ENCODE measurements at places on chromosomes 5 and 9.
A peak's percentile ranks its signal among the peaks of the same experiment; 100 is the strongest.

DNA sequence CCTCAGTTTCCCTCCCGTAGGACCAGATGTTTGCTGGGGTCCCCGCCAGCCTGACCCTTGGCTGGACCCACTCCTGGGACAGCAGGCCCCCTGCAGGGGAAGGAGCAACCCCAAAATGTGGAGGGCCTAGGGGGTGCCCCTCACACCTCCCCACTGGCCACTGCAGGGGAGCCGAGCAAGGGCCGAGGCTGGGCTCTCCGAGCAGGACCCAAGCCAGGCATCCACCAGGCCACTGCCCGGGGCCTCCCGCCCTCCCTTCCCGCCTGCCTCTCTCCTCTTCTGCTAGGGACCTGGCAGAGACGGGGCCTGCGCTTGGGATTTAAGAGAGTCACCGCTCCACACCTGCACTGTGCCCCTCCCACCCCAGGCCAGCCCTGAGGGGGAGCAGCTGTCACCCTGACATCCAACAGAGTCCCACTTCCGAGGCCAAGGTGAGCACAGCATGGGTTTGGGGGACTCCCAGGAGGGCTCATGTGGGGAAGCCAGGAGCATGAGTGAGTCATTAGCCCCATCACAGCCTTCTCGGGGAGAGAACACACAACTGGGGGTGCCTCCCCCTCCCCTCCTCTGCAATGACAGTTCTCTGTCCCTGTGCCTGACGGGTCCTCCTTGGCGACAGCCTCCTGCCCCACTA, 15.8 kb downstream of the SOHLH1 start:
- DNase-seq, result no peak

- no peak for DNase-seq
Measured at GRCh38 chr9:95118596-95118995, 198.9 kb downstream of the FANCC start.

DNA sequence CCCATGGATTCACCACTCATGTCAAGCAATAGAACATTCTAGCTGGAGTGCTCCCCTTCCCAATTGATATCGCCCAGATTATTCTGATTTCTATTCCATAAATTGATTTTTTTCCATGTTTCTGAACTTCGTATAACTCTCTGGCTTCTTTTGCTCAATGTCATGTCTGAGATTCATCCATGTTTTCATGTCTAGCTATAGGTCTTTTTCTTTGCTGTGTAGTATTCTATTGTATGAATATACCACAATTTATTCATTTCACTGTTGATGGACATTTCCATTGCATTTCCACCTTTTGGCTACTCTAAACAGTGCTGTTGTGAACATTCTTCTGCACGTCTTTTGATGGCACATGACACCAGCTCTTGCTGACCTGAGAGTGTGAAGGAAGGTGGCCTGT, 19.6 kb downstream of the PTPA start:
- no peak for DNase-seq

DNA sequence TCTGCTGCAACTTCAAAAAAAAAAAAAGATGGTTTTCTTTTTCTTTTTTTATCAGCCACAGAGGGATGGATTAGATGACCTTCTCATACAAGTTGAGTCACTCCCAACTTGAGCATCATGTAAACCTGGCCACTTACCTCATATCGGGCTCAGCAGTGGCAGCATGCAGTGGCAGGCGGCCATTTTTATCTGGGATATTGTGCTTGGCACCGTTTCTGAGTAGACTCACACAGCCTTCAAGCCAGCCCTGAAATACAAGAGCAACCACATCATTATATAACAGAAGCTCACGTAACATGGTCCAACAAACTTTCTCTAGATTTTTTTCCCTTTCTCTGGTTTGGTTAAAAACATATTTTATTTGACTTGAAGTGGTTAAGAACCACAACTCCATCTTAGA, 62.6 kb downstream of the ANKRD55 start:
- no peak for DNase-seq

DNA sequence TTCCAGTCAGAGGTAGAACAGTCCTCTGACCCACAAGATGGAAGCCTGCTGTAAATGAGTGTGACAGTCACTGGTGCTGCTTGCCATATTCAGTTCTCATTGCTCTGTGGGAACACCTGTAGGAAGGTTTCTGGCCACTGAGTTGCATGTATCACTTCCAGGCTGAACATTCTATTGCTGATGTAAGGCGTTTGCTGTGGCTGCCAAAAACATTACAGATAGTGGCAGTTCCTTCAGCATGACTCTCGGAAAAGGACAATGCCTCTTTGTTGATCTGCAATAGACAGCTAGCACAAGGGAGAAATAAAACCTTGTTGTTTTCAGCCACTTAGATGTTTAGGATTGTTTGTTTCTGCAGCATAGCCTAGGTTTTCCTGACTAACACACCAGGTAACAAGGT, 217.2 kb downstream of the AGTPBP1 start:
- no peak for DNase-seq

DNA sequence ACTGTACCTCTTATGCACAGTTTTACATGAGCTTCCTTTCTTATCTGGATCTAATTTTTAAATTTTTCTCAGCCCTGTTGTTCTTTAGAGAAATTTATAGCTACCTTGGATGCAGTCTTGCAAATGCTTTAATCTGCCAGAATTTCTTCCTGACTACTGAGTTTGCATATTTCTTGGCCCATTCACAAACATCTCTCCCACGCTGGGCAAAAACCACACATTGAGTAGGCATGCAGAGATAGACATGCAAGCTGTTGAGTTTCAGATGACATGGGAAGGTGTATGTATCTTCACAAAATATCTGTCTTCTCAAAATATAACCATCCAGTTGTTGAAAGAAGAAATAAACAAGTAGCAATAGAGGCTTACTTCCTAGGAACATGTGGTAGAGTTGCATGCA, 101.2 kb downstream of the PARP8 start:
- DNase-seq, result no peak

- no peak for DNase-seq
Measured at GRCh38 chr5:103780794-103781193, 218.2 kb upstream of the NUDT12 start.

GRCh38 chr5:83925321-83925954, 204.8 kb upstream of the HAPLN1 start:
- DNase-seq, result no peak

DNA sequence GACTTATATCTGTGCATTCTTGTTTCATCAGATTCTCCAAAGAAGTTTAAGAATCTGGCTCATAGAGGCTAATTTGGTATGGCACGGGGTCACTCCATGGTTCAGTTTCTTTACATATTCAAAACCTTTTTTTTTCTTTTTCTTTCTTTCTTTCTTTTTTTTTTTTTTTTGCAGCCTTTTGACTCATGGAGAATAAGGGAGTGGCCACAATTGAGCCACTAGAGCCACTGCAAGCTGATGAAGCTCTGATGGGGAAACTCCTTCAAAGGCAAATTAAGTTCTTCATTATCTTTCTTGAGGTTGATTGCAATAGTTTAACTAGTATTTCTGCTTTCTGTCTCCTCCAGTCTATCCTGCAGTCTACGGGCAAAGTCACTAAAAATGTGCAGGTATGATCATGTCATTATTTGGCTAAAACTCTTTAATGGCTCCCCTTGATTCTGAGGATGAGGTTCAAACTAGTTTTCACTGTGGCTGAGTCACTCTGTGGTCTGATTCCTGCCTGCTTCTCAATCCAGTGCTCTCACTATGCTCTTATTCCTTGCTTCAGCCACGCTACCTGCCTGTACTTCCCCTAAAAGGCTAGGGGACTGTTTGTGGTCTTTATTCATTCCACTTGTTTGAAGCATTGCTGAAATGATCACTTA, 93.5 kb upstream of the RIOK2 start:
- no peak for DNase-seq

DNA sequence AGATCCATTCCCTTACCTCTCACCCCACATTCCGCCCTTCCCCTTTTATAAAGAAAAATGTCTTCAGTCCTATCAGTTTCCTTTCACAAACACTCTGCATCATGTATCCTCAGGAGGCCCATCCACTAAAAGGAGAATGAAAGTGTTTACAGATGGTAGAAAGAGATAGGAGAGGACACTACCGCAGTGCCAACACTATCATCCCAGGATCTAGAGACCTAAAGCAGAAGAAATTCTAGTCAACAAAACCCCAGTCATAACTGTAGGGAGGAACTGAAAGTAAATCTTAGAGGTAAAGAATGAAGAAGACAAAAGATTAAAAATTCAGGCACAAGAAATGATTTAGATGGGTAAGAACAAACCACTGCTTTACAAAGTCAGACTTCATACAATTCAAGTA, 114.1 kb downstream of the MLLT3 start:
- DNase-seq, result no peak

DNA sequence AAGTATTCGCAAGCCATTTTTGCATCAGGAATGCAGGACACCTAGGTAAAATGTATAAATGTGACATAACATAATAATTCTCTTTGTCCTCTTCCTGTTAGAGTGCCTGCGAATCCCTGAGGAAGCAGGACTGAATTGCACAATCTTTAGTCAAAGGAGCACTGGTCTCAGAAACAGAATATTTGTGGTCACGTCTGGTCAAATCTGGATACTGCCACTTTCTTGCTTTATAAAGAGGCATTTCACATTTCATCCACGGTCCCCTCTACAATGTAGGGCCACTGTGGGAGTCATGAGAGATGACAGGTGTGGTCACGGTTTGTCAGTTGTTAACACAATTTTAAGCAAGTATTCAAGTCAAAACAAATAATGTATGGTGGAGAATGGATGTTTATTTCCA, 564.0 kb downstream of the IRX1 start:
- no peak for DNase-seq

DNA sequence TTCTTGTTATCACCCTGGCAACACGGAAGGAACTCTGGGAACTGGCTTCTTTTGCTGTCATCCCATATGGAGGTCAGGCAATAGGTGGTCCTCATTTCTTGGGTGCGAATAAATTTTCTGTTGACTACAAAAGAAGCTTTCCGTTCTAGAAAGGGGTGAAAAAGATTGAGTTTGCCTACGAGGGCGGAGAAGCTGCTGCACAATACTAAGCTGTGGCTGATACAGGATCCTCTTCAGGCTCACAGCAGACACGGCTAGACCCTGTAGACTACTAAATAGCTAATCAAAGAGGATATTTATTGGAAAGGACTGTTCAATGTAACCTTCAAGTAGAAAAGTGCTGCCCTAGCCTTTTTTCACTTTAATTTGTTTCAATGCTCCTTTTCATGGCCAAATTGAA, 58.1 kb downstream of the TJP2 start:
- no peak for DNase-seq

- no peak for DNase-seq
Measured at GRCh38 chr5:773517-774264, 10.8 kb downstream of the ZDHHC11B start.

- no peak for DNase-seq
Measured at GRCh38 chr5:31133488-31133887, 60.0 kb upstream of the CDH6 start.

- DNase-seq, result peak; percentile 33
Measured at GRCh38 chr9:70480405-70480980, 66.0 kb upstream of the KLF9 start.

DNA sequence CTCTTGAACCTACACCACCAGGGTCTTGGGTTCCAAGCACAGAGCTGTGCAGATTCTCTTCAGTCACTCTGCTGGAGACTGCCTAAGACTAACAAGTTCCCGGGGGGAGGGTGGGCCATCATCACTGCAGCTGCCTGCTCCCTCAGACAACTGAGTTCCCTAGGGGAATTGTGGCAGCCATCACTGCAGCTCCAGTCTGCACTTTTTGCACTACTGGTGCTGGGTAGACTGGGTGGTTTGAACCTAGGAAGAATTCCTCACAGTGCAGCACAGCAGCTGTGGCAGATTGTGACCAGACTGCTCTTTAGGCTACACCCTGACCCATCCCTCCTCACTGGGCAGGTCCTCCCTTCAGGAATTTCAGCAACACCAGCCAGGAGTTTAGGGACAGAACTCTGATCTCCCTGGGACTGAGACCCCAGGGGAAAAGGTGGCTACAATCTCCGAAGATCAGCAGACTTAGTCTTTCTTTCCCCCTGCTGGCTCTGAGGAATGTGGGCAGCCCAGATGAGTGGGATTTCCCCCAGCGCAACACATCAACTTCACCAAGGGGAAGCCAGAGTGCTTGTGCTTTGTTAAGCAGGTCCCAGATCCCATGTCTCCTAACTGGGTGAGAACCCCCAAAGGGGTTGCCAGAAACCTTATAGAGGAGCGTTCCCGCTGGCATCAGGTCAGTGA, 30.9 kb upstream of the RGMB start:
- no peak for DNase-seq

GRCh38 chr9:77912895-77913693, 118.5 kb downstream of the GNAQ start:
- no peak for DNase-seq

- DNase-seq, result no peak
Measured at GRCh38 chr9:126842977-126843799, 17.3 kb upstream of the ZBTB34 start.

DNA sequence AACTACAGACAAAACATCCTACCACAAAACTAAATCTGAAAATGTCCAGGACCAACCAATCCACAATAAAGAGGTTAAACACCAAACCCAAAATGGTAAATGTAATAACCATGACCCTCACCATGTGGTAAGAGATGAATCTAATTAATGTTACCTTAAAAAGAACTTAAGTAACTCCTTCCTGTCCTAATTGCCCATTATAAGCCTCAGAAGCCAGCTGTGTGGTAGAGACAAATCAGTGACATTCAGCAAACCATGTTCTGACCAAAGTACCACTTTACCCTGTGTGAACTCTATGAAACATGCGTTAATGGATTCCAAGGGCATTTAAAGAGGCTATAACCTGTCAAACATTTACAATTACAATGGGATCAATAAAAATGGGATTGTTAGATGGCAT, 25.0 kb downstream of the LPAR1 start:
- DNase-seq, result no peak

DNA sequence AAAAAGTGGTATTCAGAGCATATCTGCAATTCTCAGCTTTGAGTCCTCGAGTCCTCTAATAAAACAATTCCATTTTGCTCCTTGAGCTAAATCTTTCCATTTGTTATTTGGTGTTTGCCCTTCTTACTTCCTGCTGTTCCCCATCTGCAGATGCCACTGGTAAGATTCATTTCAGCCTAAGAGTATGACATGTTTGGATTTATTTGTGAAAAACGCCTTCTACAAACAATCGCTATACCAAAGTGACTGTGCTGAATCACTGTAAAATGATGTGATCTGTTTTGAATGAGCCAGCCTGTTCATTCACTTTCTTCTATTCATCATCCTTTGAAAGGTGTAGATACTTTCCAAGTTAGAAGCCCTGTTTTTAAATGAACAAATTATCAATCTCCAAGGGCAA, 27.7 kb downstream of the KCTD16 start:
- peak; percentile 66 for DNase-seq

- peak; percentile 44 for DNase-seq
Measured at GRCh38 chr9:106862821-106863720, at the start of gene ZNF462. TSS of gene ZNF462 (plus strand) at chr9:106863166. CDS start at chr9:106923384, 60,218 bp downstream.

All from NCI-H774 (cell line).